ENCODE measurements at places on chromosomes 3 and 15. TPM values are rescaled to one million over a fixed set of nuclear protein-coding genes. Genes with fewer than 3 reads are reported as not detected.

The COL6A5 gene
- total RNA-seq: under 0.01 TPM

The NEO1 gene
- 151 TPM for total RNA-seq

The ADAMTS17 gene
- 6.1 TPM for total RNA-seq

The OTOL1 gene
- total RNA-seq: not detected

The PLOD2 gene
- 11.3 TPM for total RNA-seq

The GOLGA6A gene
- total RNA-seq: not detected

The MRPS25 gene
- total RNA-seq: 15.2 TPM

The ALPK3 gene
- 0.98 TPM for total RNA-seq

The ACKR4 gene
- under 0.01 TPM for total RNA-seq

The PSTPIP1 gene
- total RNA-seq: not detected

The HHATL gene
- not detected for total RNA-seq

The SPTSSB gene
- 3.0 TPM for total RNA-seq

The PLA1A gene
- under 0.01 TPM for total RNA-seq

The GOLGA8J gene
- total RNA-seq: not detected

The SCG5 gene
- total RNA-seq: 101 TPM

The PCSK6 gene
- 11.8 TPM for total RNA-seq

The ZKSCAN7 gene
- total RNA-seq: 21.9 TPM

The C3orf80 gene
- 9.6 TPM for total RNA-seq

The CAMP gene
- not detected for total RNA-seq

The PYGO1 gene
- total RNA-seq: 42.5 TPM

The BOC gene
- 8.1 TPM for total RNA-seq

The SNRK gene
- total RNA-seq: 62.0 TPM

The PPARG gene
- total RNA-seq: 1.7 TPM

The GP5 gene
- under 0.01 TPM for total RNA-seq

The IL16 gene
- total RNA-seq: 1.2 TPM

The STAC gene
- total RNA-seq: 3.9 TPM

The CLDN16 gene
- total RNA-seq: 0.25 TPM

The MESP2 gene
- not detected for total RNA-seq

The RBPMS2 gene
- total RNA-seq: not detected

The ZIC4 gene
- 1.5 TPM for total RNA-seq

The RTP3 gene
- total RNA-seq: not detected

The DAZL gene
- total RNA-seq: not detected

The ZNF592 gene
- total RNA-seq: 7.9 TPM
